ENCODE measurements at places on chromosomes 4 and X.

- no peak for DNase-seq
Observed at GRCh38 chr4:3879681-3880614, 113.8 kb downstream of the ADRA2C start.

GRCh38 chr4:86935853-86936733 lies 1.3 kb downstream of the AFF1 start:
- DNase-seq, result no peak

- no peak for DNase-seq
Observed at GRCh38 chr4:179678093-179678814, 2236.0 kb upstream of the AGA start.

DNA sequence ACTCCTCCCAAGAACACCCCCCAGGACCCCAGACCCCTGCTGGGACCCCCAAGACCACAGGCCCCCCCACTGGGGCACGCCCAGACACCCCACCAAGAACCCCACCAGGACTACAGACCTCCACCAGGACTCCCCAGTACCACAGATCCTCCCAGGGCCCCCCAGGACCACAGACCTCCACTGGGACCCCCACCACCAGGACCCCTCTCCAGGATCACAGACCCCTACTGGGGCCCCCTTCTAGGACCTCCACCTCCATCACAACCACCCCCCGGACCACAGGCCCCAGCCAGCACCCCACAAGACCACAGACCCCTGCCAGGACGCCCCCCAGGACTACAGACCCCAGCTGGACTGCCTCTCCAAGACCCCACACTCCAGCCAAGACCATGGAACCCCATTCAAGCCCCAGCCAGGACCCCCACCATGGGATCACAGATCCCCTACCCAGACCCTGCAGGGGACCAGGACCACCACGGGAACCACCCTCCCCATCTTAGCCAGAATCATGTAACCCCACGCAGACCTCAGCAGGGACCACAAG lies 855 bp upstream of the DHRSX start:
- no peak for DNase-seq

DNA sequence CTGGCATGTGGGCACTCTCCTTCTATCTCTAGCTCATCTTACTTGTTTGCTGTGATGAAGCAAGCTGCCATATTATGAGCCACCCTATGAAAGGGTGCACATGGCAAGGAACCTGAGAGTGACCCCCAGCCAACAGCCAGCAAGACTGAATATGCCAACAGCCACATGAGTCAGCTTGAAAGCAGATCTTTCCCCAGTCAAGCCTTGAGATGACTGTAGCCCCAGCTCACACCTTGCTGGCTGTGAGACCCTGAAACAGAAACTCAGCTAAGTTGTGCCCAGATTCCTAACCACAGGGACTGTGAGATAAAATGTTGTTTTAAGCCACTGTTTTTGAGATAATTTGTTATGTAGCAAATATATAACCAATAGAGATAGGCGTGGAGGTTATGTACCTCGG lies 36.2 kb downstream of the KDM5C start:
- DNase-seq, result no peak

DNA sequence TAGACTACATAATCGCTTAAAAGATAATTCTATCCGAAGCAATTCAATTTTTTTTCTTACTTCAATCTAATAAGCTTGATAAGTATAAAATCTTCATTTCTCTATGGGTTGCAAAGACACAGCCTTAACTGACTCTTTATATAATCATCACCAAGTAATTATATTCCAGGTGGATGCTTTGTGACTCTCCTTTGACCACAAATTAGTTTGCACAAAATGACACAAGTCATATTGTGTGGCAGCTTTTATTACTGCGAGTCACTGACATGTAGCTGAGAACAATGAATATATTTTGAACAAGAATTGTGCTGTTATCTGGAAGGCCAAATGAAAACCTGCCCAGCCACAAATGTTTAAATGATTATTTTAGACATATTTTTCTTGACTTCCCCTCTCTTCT lies 1727.8 kb downstream of the ARAP2 start:
- no peak for DNase-seq

- peak; percentile 17 for DNase-seq
Observed at GRCh38 chr4:97987019-97987648, 156.1 kb downstream of the STPG2 start.

- no peak for DNase-seq
Observed at GRCh38 chr4:47972181-47972580, 44.3 kb downstream of the CNGA1 start.

DNA sequence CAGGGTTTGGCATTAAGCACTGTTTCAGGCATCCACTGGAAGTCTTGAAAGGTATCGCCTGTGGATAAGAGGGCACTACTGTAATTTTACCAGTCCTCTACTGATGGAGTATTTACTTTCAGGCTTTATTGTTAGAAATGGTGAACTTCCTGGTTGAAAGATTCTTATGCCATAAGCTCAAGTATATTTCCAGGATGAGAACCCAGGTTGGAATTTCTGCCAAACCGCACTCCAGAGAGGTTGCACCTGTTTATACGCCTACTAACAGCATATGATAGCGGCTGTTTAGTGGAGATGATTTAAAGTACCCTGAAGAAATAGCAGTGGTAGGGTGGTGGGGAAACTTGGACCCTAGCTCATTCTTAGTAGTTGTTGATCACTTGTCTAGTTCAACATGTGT lies 9.9 kb downstream of the FNIP2 start:
- DNase-seq, result no peak

GRCh38 chr4:43341741-43342140 lies 449.2 kb downstream of the GRXCR1 start:
- DNase-seq, result no peak

- DNase-seq, result no peak
Observed at GRCh38 chr4:8340781-8341241, 71.3 kb downstream of the HTRA3 start.

DNA sequence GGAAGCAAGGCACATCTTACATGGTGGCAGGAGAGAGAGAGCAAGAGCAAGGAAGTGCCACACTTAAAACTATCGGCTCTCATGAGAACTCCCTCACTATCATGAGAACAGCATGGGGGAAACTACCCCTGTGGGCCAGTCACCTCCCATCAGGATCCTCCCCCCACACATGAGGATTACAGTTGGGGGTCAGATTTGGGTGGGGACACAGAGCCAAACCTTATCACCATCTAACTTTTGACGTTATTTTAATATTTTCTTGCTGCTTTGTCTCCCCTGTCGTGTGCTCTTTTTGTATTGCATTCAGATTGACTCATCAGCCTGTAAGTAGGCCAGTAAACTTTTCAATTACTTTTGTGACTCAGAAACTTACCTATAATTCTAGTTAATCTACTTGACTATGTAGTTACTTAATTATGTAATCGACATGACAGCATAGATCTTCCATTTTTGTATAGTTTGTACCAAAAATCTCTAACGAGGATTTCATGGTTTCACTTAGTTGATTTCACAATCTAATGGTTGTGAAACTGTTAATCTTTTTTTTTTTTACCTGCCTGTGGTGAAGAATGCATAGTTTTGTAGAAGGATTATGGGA lies 18.3 kb downstream of the STIM2 start:
- no peak for DNase-seq

DNA sequence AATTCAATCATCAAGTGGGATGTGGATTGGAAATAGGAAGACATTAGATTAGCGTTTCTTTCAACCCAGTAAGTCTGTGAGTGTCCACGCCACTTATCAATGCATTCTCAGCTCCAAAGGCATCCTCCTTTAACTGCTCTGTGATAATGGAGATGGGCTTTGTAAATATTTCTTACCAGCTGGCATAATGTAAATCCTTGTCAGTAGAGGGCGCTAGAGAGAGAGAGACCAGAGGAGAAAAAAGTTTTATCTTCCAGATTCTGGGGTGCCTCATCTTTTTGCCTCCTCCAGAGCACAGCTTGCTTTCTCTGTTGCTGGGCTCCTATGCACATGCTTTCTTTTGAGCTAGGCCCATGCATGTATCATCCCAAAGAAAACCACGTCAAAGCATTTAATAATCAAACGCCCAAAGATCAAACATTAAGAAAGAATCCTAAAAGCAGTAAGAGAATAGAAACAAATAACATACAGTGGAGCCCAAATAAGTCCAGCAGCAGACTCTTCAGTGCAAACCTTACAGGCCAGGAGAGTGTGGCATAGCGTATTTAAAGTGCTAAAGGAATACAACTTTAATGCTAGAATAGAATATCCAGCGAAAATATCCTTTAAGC lies 9.6 kb upstream of the MTMR1 start:
- no peak for DNase-seq

GRCh38 chr4:1727117-1728031 lies 6.1 kb downstream of the TACC3 start:
- peak; percentile 87 for DNase-seq

GRCh38 chr4:182556580-182556979 lies 313.4 kb downstream of the TENM3 start:
- DNase-seq, result no peak

DNA sequence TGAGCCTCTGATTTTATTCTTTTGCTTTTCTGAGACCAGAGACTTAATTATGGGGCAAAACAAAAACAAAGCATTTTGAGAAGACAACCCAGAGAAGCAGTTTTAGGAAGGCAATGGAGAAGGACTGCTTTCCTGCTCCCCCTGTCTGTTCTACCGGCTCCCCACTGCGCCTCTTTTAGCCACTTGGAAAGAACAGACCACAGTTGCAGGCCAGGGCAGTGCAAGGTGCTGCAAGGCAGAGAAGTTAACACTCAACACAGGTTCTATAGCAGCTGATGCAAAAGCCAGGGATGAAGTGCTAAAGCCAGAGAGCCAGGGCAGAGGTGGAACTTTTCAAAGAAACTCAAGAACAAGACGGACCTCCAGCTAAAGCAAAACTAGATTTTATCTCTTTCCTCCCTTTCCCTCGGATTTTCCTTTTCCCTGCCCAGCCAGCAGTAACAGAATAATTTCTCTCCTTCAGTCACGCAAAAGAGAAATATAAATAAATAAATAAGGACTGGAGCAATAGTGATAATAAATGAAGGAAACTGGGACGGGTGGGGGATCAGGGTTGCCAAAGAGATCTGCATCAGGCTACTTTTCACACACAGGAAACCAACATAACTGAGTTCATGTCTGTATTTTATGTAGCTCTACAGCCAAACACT lies 10.4 kb downstream of the SH3RF1 start:
- DNase-seq, result no peak

DNA sequence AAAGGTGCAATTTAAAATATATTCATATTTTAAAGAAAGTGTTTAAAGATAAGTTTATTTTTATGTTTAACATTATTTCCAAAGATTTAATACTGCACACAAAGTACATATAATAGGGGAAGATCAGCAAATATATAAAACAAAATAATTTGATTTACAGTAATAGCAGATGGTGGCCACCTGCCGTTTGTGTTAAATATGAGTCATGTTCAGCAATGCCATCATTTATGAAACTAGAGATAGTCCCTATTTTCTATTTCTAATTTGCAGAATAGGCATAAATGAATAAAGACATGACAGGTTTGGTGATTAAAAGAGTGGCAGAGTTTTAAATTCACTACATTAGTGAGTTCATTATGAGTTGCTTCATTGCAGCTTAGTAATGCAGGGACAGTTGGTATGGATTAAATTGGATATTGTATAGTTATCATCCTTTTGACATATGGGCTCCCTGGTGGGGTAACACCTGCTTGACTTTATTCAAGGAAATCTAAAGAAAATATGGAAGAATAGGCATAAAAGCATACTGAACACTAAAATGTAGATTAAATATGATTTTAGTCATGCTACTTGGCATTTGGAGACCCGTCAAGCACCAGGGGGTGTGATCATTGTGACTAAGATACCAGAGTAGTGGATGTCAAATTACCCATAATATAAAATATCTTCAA lies 78.8 kb upstream of the BANK1 start:
- DNase-seq, result no peak

GRCh38 chr4:3525532-3526430 lies 6.4 kb downstream of the LRPAP1 start:
- DNase-seq, result no peak

DNA sequence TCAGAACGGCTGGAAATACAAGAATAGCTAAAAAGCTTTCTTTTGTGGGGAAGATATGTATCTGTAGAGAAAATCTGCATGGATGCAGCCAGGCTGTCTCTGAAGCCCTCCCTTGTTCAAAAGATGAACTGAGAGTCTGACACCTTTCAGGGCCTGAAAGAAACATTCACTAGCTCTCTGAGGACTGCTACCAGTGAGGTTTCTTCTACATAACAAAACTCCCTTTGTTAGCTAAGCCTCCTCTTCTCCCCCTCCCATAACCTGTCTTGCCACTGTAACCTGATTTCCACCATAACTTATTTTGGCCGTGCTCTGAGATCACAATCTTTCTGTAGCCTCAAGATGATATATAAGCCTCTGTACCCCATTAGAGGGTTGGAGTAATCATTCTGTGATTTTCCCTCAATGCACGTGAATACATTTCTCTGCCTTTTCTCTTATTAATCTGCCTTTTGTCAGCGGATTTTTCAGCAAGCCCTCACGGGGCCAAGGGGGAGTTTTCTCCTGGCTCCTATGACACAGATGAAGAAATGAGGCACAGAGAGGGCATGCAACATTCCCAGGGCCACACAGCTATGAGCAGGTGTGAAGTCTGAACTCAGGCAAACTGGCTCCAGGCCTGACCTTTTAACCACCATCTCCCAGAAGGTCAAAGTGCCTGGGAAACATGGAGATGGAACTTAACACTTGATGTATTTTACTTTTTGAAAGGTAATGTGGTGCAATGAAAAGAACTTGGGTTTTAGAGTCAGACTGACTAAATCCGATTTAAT lies 161.6 kb upstream of the PRDX4 start:
- no peak for DNase-seq

DNA sequence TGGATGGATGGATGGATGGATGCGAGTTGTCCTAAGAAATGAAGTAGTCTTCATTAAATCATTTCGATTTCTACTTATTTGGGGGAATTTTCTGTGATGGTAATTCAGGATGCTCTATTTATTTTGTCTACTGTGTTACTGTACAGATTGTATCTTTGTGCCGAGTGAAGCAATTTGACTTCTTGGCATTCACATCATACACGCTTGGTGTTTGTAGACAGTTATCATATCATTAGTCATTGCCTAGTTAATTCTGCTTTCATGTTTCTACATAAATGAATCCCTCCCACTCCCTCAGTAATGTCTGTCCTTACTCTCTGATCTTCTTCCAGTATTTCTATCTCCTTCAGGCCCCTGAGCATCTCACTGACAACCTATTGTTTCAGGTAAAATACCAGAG lies 64.0 kb downstream of the RASGEF1B start:
- DNase-seq, result no peak

DNA sequence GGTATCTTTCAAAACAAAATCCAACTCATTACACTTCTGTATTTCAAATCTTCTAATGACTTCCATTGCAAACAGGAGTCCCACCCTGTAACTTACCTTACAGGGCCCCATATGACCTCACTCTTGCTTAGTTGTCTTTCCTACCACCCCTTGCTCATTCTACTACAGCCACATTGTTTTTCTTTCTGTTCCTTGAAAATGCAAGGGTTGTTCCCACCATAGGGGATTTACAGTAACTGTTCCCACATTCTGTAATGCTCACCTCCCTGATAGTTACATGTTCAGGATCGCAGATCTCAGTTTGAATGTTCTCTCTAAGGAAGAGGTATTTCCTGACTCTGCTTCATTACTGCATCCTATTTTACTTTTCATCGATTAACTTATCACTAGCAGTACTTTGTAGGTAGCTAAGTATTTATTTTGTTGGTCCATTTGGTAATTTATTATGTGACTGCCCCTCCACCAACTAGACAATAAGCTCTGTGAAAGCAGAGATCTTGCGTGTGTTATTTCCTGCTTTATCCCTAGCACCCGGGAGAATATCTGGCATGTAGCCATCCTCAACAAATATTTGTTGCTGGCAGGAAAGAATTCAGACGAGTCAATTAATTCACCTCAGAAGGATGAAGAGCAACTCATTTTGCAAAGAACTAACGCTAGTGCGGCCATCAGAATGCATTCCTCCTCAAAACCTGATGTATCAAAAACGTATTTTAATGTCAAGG lies 21.4 kb downstream of the MAOB start:
- peak; percentile 68 for DNase-seq

- DNase-seq, result peak; percentile 21
Observed at GRCh38 chrX:37424000-37424429, 74.9 kb downstream of the PRRG1 start.
